Activated CD8-positive, alpha-beta memory T cell treated with anti-CD3 and anti-CD28 coated beads for 1 hour (primary cell): ENCODE measurements at places on chromosomes 11 and 22.

GRCh38 chr22:36510966-36511881 is 4.4 kb upstream of the FOXRED2 start:
- no peak for DNase-seq

GRCh38 chr22:32880893-32881596 is 79.5 kb downstream of the TIMP3 start:
- no peak for DNase-seq

GRCh38 chr11:38927993-38928392 is 2330.0 kb upstream of the RAG2 start:
- no peak for DNase-seq

DNA sequence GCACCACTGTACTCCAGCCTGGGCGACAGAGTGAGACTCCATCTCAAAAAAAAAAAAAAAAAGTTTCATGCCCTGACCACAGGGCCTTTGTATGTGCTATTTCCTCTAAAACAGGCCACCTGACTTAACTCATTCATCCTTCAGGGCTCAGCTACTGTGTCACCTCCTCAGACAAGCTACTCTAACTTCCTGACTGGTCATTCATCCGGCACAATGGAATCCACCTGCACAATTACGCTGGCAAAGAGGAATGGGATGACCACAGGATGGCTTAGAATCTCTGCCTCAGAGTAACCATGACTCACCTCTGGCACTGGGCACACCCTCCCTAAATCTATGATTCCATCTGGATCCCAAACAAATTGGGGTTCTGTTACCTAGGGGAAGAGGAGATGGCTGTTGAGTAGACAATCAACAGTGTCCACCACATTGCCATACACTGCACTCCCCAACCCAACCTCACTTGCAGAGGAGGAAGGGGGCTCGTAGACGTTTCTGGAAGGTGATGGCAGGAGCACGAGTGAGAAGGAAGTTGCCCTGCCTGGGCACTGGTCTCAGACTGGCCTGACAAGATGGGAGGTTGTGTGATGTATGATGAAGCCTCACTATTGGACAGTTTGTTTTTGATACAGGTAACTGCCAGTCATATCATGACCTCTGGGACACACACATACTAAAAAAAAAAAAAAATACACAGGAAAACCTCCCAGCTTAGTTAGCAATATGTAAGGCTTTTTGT is 22.8 kb upstream of the HMOX1 start:
- DNase-seq: no peak
